ENCODE measurements at places on chromosomes 12 and 14. TPM values are rescaled to one million over a fixed set of nuclear protein-coding genes. Genes with fewer than 3 reads are reported as not detected.

PRPH gene
- total RNA-seq = not detected

KRT74 gene
- total RNA-seq = 0.38 TPM

CPSF6 gene
- 88.5 TPM for total RNA-seq

OLR1 gene
- total RNA-seq = 2.3 TPM

ANKLE2 gene
- 86.4 TPM for total RNA-seq

TRAFD1 gene
- total RNA-seq = 35.8 TPM

- no peak overlapping the region for H3K4me3 ChIP-seq
- no peak overlapping the region for H3K27ac ChIP-seq
- peaks cover 6% of the 10 kb centered on the region for H3K27me3 ChIP-seq
- H3K4me1 ChIP-seq = no peaks in the 10 kb centered on the region
- no peak for DNase-seq
Observed at GRCh38 chr12:52222692-52223091, 10.4 kb upstream of the KRT7 start.

DNA sequence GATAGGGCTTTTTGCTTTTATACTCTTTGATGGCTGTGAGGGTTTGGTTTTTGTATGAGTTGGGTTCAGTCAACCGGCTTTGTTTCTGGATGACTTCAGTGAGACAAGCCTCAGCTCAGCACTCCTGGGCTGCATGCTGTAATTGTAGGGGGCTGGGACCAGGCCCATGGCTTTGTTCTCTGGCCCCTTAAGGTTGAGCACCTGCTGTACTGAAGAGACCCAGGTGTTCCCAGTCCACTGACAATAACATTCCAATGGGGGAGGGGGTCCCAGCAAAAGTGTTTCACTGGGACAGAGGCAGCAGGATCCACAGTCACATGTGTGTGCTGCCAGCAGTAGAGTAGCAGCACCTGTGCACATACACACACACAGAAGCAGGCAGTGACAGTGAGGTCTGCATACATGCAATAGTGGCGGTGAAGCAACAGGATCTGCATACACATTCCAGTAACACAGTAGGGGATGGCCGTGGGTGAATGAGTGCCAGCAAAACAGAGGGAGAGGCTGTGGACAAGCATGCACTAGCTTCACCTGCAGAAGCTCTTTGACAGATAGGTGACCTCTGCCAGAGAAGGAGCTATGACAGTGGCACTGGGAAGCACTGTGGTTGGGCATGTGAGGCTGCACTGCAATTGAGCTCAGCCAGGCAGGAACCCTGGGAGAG, 240.4 kb downstream of the ASCL1 start:
- no peak overlapping the region for H3K4me3 ChIP-seq
- H3K27ac ChIP-seq = no peak overlapping the region
- H3K36me3 ChIP-seq = no peaks in the 10 kb centered on the region
- H3K27me3 ChIP-seq = no peaks in the 10 kb centered on the region

DNA sequence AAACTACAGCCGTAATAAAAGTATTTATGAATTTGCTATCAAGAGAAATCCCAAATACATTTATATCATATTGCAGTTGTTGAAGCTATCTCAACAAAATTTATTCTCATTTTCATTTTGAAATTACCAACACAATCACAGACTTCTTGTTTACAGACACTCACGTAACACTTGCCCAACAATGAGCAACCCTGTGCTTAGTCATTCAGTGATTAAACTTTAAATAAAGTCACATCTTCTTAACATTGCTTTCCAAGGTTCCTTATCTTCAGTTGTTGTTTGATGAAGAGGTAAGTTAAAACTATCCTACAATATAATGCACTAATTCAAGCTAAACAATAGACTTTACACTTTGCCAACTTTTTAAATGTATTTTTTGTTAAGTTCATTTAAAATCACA, 601.8 kb downstream of the SLC16A7 start:
- H3K4me1 ChIP-seq = no peaks in the 10 kb centered on the region
- no peaks in the 10 kb centered on the region for H3K27me3 ChIP-seq
- no peaks in the 10 kb centered on the region for H3K36me3 ChIP-seq
- no peak overlapping the region for H3K27ac ChIP-seq
- H3K4me3 ChIP-seq = no peak overlapping the region
- no peak for DNase-seq

GRCh38 chr14:65198346-65198745, 96.0 kb upstream of the MAX start:
- H3K27me3 ChIP-seq = no peaks in the 10 kb centered on the region
- no peaks in the 10 kb centered on the region for H3K36me3 ChIP-seq
- DNase-seq = no peak
- no peaks in the 10 kb centered on the region for H3K4me1 ChIP-seq
- H3K27ac ChIP-seq = no peak overlapping the region

GRCh38 chr14:23095196-23096108, at the start of gene C14orf119:
TSS of gene C14orf119 (plus strand) at chr14:23095505. CDS start at chr14:23097659, 2,154 bp downstream.
- peaks cover 36% of the 10 kb centered on the region for H3K36me3 ChIP-seq
- H3K27ac ChIP-seq = peak within 1 kb of the TSS; percentile 92
- H3K4me3 ChIP-seq = peak within 1 kb of the TSS; percentile 68
- peak; percentile 100 for DNase-seq

GRCh38 chr12:123346946-123347345, 17.7 kb downstream of the SBNO1 start:
- H3K27me3 ChIP-seq = no peaks in the 10 kb centered on the region
- no peaks in the 10 kb centered on the region for H3K4me1 ChIP-seq
- peaks cover 41% of the 10 kb centered on the region for H3K36me3 ChIP-seq
- no peak overlapping the region for H3K27ac ChIP-seq

DNA sequence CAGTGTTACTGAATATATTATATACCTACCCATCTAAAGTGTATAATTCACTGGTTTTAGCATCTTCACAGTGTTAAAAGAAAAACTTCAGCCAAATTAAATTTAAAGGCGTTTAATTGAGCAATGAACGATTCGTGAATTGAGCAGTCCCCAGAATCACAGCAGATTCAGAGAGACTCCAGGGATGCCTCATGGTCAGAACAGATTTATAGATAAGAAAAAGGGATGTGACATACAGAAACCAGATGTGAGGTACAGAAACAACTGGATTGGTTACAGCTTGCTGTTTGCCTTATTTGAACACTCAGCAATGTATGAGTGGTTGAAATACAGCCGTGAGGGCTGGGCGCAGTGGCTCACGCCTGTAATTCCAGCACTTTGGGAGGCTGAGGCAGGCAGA, 84.6 kb downstream of the WNK1 start:
- no peak overlapping the region for H3K4me3 ChIP-seq
- H3K27ac ChIP-seq = no peak overlapping the region
- no peaks in the 10 kb centered on the region for H3K4me1 ChIP-seq

GRCh38 chr14:51643140-51643539, 8.6 kb upstream of the FRMD6 start:
- DNase-seq = no peak
- no peaks in the 10 kb centered on the region for H3K4me1 ChIP-seq
- H3K27ac ChIP-seq = no peak overlapping the region
- no peaks in the 10 kb centered on the region for H3K36me3 ChIP-seq
- no peaks in the 10 kb centered on the region for H3K27me3 ChIP-seq
- H3K4me3 ChIP-seq = no peak overlapping the region

DNA sequence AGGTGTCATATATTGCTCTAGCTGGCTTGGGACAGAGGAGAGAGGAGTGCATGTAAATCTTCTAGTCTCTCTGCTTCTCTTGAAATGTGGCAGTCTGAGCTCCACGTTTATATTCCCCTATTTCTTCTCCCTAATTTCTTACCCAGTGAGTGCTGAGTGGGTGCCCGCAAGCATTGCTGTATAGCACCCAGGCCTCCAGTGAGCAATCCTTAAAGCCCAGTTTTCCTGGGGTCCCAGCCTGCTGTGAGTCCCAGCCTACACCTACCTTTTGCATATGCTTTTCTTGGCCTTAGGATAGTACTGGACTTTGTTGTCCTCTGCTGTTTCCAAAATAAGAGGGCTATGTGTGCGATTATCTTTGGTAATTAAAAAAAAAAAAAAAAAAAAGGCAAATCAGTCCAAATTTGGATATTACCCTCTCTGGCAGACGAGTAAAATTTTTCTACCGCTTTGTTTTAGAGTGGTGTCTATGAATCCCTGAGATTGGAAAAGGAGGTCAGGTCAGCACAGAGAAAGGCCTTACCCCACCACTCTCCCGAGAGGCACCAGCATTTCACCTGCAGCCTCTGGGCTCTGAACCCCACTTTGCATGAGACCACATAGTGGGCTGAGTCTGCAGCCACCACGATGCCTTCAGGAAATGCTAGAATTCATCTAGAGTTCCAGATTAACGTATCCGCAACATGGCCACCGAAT, 1.1 kb downstream of the MGST1 start:
- no peaks in the 10 kb centered on the region for H3K27me3 ChIP-seq
- H3K27ac ChIP-seq = no peak overlapping the region
- no peaks in the 10 kb centered on the region for H3K36me3 ChIP-seq
- no peak overlapping the region for H3K4me3 ChIP-seq
- no peaks in the 10 kb centered on the region for H3K4me1 ChIP-seq

- no peaks in the 10 kb centered on the region for H3K4me1 ChIP-seq
- H3K27ac ChIP-seq = no peak overlapping the region
- no peak overlapping the region for H3K4me3 ChIP-seq
- no peaks in the 10 kb centered on the region for H3K36me3 ChIP-seq
Observed at GRCh38 chr12:105426766-105427165, 96.3 kb downstream of the C12orf75 start.

GRCh38 chr12:64611341-64612284, 1.3 kb downstream of the RASSF3 start:
- DNase-seq = no peak
- H3K4me3 ChIP-seq = peak overlapping the region; percentile 73
- peaks cover 9% of the 10 kb centered on the region for H3K36me3 ChIP-seq
- H3K4me1 ChIP-seq = peaks cover 35% of the 10 kb centered on the region
- H3K27me3 ChIP-seq = no peaks in the 10 kb centered on the region
- peak overlapping the region; percentile 79 for H3K27ac ChIP-seq

GRCh38 chr12:96057986-96058553, 22.7 kb upstream of the LTA4H start:
- H3K27me3 ChIP-seq = no peaks in the 10 kb centered on the region
- DNase-seq = no peak
- H3K27ac ChIP-seq = no peak overlapping the region
- H3K4me3 ChIP-seq = no peak overlapping the region
- no peaks in the 10 kb centered on the region for H3K36me3 ChIP-seq

DNA sequence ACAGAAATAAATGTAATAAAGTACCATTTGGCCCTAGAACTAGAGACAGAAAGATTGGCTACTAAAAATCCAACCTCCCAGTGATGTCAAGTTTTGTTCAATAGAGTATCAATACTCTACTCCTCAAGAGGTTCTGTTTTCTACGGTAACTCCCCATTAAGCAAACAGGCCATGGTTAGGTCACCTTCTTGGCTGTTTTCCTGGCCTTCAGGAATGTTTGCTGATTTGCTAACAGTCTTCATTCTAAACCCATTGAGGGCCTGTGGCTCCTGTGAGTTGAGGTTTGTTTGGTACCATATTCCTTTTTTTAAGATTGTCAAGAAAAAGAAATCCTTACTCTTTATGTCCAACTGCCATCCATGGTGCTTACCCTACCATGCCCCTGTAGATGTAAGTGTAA, 1022.0 kb upstream of the TMEM132C start:
- H3K4me3 ChIP-seq = no peak overlapping the region
- H3K36me3 ChIP-seq = no peaks in the 10 kb centered on the region
- no peak overlapping the region for H3K27ac ChIP-seq
- no peak for DNase-seq
- H3K4me1 ChIP-seq = no peaks in the 10 kb centered on the region

DNA sequence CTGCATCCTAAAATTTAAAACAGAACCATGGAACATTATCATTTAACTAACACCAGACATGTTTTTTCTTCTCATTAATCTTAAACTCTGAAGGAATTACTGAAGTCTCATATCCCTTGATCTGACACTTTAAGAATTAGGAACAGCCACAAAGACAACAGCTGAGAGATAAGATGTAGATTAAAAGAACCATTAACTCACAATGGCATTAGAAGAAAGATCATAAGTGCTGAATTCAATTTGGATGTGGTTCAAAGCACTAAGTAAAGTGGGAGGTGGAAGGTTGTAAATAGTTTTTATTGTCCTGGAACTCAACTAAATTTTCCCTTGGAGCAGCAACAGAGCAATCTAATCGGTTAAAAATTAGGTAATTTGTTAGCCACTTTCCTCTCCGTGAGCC, 199.0 kb upstream of the ATP2B1 start:
- no peak for DNase-seq
- H3K36me3 ChIP-seq = no peaks in the 10 kb centered on the region
- H3K27me3 ChIP-seq = no peaks in the 10 kb centered on the region
- no peaks in the 10 kb centered on the region for H3K4me1 ChIP-seq
- no peak overlapping the region for H3K4me3 ChIP-seq
- no peak overlapping the region for H3K27ac ChIP-seq

DNA sequence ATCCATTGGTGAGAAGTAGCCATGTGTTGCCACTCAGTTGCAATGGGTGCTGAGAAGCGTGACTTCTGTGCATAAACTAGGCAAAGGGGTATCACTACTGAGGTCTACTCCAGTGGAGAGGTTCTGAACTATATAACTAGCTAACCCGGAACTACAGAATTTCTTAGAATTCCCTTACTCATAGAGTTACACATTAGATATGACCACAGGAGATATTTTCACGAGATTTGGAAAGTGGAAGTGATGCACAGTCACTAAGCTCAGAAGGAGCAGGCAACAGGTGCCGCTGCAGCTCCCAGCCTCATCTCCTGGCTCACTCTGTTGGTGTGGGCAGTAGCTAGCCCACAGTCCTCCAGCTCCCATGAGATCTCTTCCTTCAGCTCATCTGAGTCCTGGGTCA, 136.6 kb downstream of the SSPN start:
- H3K27me3 ChIP-seq = no peaks in the 10 kb centered on the region
- no peak overlapping the region for H3K27ac ChIP-seq
- H3K4me1 ChIP-seq = no peaks in the 10 kb centered on the region
- H3K36me3 ChIP-seq = no peaks in the 10 kb centered on the region
- H3K4me3 ChIP-seq = no peak overlapping the region

DNA sequence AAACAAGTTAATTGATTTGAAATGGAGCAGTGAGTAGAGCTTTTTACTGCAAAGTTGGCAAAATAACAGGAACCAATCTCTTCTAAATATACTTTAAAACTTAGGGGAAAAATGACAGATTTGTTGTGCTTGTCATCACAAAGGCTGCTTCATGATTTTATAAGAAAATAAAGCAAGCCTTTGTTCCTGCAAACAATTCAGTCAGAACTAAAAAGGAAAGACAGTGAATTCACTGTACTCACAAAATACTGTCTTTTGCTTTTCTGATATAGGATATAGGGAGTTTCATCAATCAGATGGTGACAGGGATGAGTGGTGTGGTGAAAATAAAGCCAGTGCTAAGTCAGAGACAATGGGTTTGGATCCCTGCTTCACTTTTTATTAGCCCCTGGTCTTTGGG, 126.0 kb downstream of the HELB start:
- DNase-seq = no peak
- no peak overlapping the region for H3K4me3 ChIP-seq
- no peak overlapping the region for H3K27ac ChIP-seq
- H3K36me3 ChIP-seq = no peaks in the 10 kb centered on the region

- H3K4me3 ChIP-seq = no peak overlapping the region
- DNase-seq = no peak
- no peak overlapping the region for H3K27ac ChIP-seq
- no peaks in the 10 kb centered on the region for H3K4me1 ChIP-seq
- H3K36me3 ChIP-seq = no peaks in the 10 kb centered on the region
- H3K27me3 ChIP-seq = no peaks in the 10 kb centered on the region
Observed at GRCh38 chr14:101047326-101047725, 143.8 kb upstream of the RTL1 start.

GRCh38 chr14:81709681-81710080, 176.0 kb upstream of the SEL1L start:
- no peak overlapping the region for H3K4me3 ChIP-seq
- H3K27me3 ChIP-seq = no peaks in the 10 kb centered on the region
- no peaks in the 10 kb centered on the region for H3K36me3 ChIP-seq
- H3K27ac ChIP-seq = no peak overlapping the region
- no peak for DNase-seq
- H3K4me1 ChIP-seq = no peaks in the 10 kb centered on the region
